ENCODE measurements at places on chromosomes 7 and 10.
A peak's percentile ranks its signal among the peaks of the same experiment; 100 is the strongest.

- no peak for DNase-seq
These were observed 43.1 kb upstream of the FOXK1 start for GRCh38 chr7:4638781-4639575.

GRCh38 chr10:30840395-30841050, 191.1 kb downstream of the ZNF438 start:
- peak; percentile 80 for DNase-seq

GRCh38 chr7:155257482-155258225, 40.0 kb upstream of the INSIG1 start:
- DNase-seq: peak; percentile 74

DNA sequence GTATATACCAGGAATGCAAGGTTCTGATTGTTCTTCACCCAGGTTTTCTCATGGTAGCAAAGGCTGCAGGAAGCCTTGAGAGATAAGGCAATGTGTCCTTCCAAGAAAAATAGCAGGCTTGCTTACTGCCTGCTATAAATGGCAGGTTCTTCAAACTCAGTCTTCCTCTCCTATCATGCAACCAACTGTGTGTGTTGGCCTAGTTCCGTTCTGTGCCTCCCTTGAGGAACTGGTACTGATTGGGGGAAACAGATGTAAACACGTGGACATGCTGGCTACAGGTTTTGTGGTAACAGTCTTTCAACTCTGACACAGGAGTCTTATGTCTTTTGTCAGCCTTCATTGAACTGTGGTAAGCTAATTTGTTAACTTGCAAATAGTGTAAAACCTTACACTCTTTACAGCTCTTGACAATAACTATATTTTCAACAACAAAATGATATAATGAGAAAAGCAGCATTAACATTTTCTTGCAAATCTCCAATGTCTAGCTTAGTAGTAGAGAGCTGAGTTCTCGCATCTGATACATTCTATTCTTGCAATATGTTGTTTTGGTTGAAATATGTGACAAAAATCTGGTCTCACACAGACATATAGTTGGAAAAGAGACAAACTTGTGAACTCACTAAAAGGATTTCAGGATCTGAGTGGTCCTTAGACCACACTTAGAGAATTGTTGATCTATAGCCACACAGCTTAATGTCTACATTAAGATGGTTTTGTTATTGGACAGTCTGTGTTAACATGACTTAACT, 54.7 kb upstream of the LSM8 start:
- DNase-seq: no peak

- DNase-seq: no peak
These were observed 70.2 kb downstream of the PRTFDC1 start for GRCh38 chr10:24882047-24882698.
